ENCODE measurements at places on chromosomes 3 and 15.

GRCh38 chr15:83164111-83164770 is 43.4 kb downstream of the HDGFL3 start:
- DNase-seq, result no peak

GRCh38 chr15:25668901-25669300 is 194.2 kb downstream of the ATP10A start:
- no peak for DNase-seq

- DNase-seq, result no peak
Observed at GRCh38 chr3:126433496-126434263, 39.0 kb downstream of the CFAP100 start.

- DNase-seq, result no peak
Observed at GRCh38 chr15:93268066-93268465, 179.1 kb upstream of the RGMA start.

DNA sequence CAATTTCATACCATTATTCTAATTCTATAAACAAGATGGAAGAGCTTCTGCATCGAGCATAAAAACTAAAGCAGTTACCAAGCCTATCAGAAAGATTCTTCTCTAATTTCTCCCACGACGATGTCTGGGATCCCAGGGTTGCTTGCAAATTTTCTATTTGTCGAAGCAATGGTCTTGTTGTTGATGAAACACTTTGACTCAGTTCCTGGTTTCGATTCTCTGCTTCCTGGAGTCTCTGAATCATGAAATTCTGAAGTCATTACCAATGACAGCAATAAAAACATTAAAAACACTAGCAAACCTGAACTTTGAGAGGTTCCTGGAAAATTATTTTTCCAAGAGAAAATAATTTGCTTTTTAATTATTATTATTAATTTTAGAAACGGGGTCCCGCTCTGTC is 18.7 kb downstream of the TMF1 start:
- DNase-seq, result no peak

DNA sequence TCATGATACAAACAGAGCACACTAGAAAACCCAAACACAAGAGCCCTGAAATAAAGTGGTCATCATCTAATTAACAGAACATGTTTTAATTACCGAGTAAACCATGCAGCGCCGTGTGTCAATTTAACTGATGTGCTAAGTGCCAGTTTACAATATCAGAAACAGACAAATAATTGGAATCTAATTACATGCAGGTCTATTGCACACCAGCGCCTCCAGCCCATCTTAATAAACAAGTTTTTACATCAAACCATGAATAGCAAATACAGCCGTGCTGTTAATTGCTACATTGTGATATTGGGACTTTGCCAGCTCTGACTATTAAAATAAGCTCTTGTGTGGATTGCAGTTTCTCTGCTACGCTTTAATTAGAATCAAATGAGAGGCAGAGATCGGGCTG is 510.2 kb upstream of the MDFIC2 start:
- DNase-seq, result no peak

DNA sequence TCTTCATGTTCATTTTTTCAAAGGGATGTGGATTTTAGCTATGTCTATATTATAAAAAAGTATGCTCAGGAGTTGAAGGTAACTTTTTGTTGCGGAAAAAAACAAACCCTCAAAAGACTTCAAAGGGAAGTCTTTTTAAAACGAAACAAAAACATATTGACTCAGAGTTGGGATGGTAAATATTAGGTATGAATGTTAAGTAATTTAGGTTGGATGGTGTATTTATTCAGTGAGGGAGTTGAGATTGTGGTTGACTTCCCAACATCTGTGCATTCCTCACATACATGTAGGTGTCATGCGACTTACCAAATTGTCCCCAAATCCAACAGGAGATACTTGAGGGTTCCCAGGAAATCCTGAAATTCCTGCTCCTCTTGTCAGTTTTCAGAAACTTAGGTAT is 32.7 kb upstream of the PLSCR5 start:
- DNase-seq, result no peak

- DNase-seq, result no peak
Observed at GRCh38 chr3:136931606-136932005, 26.2 kb upstream of the IL20RB start.

DNA sequence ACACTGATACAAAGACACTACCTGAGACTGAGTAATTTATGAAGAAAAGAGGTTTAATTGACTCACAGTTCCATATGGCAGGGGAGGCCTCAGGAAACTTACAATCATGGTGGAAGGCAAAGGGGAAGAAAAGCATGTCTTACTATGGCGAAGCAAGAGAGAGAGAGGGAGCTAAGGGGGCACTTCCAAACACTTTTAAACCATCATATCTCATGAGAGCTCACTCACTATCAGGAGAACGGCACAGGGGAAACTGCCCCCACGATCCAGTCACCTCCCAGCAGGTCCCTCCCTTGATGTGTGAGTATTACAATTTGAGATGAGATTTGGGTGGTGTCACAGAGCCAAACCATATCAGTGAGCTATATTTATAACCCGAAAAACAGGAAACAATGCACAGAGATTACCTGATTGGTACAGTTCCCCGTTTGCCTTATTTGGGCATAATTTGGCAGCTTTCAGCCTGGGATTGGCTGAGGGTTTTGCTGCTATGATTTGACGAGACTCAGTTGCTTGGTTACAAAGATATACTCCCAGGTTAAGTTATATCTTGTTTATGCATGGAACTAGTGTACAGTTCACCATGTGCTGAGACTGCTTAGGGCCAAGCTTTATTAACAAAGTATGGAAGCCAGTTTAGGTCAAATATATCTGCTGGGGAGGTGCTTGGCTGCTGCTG is 184.2 kb downstream of the NR2F2 start:
- no peak for DNase-seq
